ENCODE measurements at places on chromosomes 11 and 22.

DNA sequence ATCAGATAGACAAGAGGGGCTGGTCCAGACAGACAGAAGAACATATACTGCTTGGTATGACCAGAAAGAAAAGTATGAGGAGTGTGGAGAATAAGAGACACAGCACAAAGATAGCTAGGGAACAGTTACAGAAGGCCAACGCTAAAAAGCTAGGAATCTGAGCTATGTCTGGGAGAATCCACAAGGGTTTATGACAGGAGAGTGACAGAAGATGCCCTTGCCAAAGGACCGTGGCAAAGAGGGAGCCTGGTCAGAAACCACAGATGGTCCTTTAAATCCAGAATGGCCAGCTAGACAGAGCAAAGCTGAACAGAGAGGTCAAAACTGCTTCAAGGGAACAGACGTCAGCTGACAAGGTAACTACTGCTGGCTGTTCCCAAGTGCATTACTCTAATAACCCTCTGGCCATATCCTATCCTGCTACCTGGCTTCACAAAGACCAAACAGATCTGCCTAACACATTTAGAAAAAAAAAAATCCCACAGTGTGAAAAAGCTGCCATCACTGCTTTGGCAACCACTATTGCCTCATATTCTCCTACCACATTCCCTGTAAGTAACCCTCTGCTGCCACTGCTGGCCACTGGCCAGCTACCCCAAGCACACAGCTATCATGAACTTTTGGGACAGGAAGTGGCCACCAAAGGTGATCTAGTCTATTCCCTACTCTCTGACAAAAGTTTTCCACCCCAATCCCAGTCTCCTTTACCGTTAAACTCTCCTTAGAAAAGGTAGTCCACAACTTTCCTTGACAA is 7.3 kb downstream of the SERGEF start:
- DNase-seq, result no peak

- peak; percentile 94 for DNase-seq
Observed at GRCh38 chr11:69640995-69641581, at the start of gene CCND1. TSS of gene CCND1 (plus strand) at chr11:69641156. CDS start at chr11:69641314, 158 bp downstream.

DNA sequence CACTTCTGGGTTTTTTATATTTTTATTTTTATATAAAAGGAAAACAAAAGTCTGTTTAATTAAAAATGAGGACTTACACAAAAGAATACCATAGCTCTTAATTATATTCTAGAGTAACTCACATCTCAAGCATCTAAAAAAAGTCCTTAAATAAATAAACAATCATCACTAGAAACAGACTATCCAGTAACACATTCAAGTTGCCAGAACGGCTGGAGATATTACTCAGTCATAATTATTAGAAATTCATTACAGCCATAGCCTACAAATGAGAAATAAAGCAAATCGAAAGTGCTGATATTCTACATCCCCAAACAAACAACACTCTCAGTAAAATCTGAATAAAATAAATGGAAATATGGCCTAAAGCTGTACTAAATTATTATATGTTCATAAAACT is 182.5 kb upstream of the C11orf58 start:
- DNase-seq, result no peak

GRCh38 chr11:119356349-119357031 is 10.0 kb upstream of the MFRP start:
- DNase-seq, result peak; percentile 75

- peak; percentile 84 for DNase-seq
Observed at GRCh38 chr11:59776210-59777066, 21.3 kb downstream of the STX3 start.

- no peak for DNase-seq
Observed at GRCh38 chr11:128830290-128831173, 36.6 kb downstream of the KCNJ1 start.

DNA sequence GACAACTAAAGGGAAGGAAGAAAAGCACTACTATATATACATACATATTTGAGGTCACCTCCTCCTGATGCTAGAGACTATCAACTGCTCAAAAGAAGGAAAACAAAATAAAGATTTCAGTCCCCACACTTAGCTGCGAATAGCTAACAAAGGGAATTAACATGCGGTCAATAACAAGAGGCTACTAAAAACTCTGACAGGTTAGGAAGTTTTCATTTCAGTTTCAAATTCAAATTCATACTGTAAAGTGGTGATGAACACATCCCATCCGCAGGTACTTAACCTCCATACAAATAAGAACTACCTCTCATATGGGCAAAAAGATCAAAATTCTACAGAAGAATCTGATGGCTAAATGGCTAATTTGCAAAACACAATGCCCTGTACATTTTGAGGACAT is 2.6 kb downstream of the NAP1L4 start:
- no peak for DNase-seq

DNA sequence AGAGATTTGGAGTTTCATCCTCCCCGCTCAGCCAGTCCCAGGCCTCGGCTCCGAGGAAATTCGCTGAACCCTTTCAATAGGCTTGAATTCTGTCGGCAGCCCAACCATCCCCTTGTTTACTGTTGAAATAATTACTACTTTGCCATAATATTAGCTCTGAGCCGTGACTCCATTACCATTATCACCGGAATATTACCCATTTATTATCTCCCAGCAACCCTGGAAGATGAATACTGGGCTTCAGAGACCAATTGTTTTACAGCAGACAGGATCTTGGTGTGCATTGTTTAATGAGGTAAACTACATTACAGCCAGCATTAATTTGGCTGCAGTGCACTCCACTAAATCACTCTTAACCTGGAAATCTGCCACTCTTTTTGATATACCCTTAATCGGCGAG is 867.4 kb downstream of the NTM start:
- DNase-seq, result no peak

DNA sequence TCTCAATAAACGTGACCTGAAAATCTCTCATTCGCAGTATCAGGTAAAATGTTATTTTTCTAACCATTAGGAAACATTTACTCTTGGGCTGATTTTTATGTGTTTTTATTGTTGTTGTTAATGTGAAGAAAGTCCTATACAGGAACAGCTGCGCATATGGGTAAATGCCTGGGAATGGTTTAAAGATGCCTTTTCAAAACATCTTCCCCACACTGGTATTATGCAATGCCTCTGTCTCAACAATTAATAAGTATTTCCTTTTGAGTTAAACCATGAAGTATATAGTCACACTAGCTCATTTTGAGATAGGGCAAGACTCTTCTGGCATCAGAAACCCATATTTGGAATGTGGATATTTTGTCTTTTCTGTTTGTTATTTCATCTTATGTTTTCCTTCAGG is 13.7 kb upstream of the LIN7C start:
- DNase-seq, result no peak

- DNase-seq, result no peak
Observed at GRCh38 chr11:58745705-58746364, 14.1 kb upstream of the GLYAT start.

DNA sequence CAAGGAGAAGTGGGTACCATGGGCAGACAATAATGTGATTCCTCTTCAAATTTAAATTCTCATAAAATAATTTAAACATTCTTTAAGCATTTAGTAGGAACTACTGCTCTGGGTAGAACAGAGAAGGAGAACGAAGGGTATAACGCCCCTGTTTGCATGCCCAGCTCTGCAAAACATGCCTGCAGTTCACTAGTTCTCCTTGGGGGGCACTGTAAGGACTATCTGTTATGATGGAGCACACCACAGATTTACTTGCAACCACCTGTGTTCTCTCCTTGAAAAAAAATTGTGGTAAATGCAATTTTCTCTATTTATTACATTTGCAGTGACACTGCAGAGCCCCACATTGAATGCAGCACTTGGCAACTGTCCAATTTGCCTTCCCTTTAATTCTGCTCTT is 100.3 kb downstream of the GUCY1A2 start:
- DNase-seq, result peak; percentile 2

DNA sequence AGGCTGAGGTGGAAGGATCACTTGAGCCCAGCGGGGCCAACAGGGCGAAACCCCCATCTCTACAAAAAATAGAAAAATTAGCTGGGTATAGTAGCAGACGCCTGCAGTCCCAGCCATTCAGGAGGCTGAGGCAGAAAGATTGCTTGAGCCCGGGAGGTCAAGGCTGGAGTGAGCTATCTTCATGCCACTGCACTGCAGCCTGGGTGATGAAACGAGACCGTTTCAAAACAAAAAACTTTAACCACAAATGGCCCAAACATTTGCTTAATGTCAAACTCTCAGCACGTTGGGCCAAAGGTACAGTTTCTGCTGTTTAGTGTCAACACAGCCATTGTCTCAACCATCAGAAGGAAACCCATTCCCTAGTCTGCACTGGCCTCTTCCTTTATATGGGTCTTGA is 69.2 kb upstream of the TTC12 start:
- no peak for DNase-seq

DNA sequence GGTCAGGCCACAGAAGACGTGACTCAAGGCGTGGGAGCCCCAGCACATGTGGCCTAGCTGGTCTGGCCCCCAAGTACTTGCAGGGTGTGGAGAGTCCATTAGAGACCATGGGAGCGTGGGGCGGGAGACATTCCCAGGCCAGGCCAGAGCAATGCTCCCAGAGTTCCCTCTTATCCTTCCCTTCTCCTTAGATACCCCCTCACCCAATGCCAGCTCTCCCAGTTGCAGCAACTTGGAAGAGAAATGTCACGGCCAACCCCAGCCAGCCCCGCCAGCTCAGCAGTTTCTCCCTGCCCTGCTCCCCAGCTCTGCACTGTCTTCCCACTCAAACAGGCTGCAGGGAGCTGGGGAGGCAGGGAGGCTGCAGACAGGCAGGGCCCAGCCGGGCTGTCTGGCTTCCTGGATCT is 65.4 kb upstream of the TSPAN18 start:
- no peak for DNase-seq

GRCh38 chr11:134530636-134531326 is 118.7 kb upstream of the B3GAT1 start:
- DNase-seq, result no peak

- no peak for DNase-seq
Observed at GRCh38 chr11:116890607-116891006, 53.2 kb upstream of the APOA1 start.

GRCh38 chr22:46684706-46685105 is 53.3 kb downstream of the CERK start:
- no peak for DNase-seq

- no peak for DNase-seq
Observed at GRCh38 chr11:19320827-19321226, 80.1 kb upstream of the E2F8 start.

- DNase-seq, result peak; percentile 56
Observed at GRCh38 chr11:65503949-65504673, 5.3 kb downstream of the MALAT1 start.

- DNase-seq, result peak; percentile 45
Observed at GRCh38 chr11:62337303-62338181, at the start of gene ASRGL1. TSS of gene ASRGL1 (plus strand) at chr11:62337448. CDS start at chr11:62337978, 530 bp downstream.

DNA sequence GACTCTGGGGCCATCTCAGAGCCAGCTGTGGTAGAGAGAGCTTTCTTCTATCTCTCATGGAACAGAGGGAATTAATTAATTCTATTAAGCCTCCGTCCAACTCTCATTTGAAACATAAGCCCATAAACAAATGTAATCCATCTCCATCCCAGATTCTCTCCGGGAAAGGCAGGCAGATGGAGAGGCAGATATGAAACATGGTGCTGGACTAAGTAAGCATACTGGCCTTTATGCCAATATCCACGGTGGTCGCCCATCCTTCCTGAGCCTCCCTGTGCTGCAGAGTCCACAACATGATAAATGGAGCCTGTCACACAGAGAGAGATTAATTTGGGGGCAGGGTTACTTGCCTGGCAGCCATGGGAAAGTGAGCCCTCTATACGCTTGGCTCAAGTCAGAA is 44.8 kb downstream of the PRR5L start:
- DNase-seq, result no peak

DNA sequence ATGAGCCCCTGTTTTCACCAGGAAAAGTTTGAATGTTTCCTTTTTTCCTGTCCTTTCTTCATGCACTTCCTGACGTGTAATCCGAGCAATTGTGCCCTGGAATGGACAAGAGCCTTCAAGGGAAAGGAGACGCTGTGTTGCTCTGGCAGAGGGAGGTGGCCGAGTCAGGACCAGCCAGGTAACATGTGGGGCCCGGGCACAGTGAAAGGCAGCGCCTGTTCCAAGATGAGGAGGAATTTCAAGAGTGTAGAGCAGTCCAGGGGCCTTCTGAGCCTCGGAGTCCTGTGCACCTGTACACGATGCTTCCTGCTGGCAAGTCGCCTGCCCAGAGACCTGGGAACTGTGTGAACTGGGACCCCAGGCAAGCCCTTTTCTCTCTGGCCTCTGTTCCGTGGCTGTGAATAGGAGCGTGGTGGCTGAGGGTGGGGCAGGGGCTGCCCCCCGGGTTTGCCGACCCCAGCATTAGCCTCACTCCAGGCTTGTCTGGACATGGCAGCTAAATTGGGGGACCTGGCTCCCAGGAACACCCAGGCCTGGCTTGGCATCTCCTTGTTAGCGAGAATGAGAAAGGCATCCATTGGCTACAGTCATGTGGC is 92.0 kb downstream of the MYEOV start:
- no peak for DNase-seq

DNA sequence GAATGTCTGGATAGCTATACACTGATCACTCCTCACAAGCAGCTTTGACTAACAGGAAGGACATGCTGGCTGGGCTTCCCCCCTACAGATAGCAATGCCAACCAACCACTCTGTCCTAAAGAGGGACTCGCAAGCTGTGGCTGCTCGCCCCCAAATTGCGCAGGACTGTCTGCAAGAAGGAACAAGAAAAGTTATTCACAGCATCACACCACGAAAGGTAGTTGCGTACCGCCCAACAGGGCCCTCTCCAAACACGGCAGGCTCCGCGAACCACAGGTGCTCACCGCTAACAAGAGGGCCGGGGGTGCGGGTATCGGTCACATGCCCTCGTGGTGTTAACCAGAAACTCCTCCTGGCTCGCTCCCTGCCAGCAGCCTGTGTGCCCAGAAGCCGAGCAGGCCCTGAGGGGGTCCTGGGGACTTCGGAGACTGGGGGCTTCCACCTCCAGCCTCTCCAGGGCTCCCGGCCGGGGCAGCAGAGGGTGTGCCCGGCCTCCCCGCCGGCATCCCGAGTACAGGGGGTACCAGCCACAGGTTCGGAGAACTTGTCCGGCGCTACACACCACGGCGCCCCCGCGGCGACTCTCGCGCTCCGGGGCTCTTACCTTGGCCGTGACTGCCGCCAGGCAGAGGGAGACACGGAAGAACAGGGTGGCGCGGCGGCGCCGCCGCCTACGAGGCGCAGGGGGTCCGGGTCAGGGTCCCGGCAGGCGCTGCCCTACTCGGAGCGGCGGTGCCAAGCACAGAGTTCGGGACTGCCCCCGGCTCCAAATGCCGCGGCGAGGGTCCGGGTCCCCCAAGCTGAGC is 682 bp downstream of the LARGE1 start:
- peak; percentile 28 for DNase-seq

GRCh38 chr11:3367221-3367620 is 11.7 kb downstream of the ZNF195 start:
- DNase-seq, result no peak

- no peak for DNase-seq
Observed at GRCh38 chr11:66866511-66866986, 9.7 kb downstream of the LRFN4 start.

- no peak for DNase-seq
Observed at GRCh38 chr22:30778261-30778660, 83.6 kb downstream of the OSBP2 start.

DNA sequence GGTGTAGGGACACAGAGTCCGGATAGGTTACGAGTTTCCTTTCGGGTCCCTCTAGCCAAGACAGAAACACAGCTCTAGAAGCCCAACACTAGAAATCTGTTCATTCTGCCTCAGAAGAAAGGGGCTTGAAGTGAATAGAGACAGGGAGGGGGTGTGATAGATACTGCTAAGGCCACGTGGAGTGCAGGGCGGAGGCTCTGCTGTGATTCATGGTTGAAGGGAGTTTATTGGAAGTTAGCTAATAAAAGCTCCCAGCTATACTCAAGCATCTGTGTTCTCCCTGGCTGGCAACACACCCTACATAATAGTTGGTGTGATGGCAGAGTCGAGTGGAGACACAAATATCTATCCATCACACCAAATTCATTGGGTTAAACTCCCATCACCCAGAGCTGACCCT is 337.4 kb downstream of the CADM1 start:
- DNase-seq, result no peak
